Smooth muscle cell of trachea (primary cell): ENCODE measurements at places on chromosomes 1 and 21. TPM values are rescaled to one million over a fixed set of nuclear protein-coding genes. Genes with fewer than 3 reads are reported as not detected.

Gene ERI3
- total RNA-seq: 46.7 and 61.0 TPM in 2 replicates

Gene PAQR6
- 0.29 and 0.66 TPM in 2 replicates for total RNA-seq

Gene ATAD3C
- total RNA-seq: under 0.01 TPM in 1 of 2 replicates, not detected in the other

Gene FNDC10
- total RNA-seq: 1.6 and 4.1 TPM in 2 replicates

Gene SH2D2A
- not detected in 2 replicates for total RNA-seq

Gene CDC7
- 2.2 and 7.3 TPM in 2 replicates for total RNA-seq

Gene FCRL2
- not detected in 2 replicates for total RNA-seq

Gene RCSD1
- 0.17 and 0.87 TPM in 2 replicates for total RNA-seq

Gene ATXN7L2
- total RNA-seq: 1.7 and 3.3 TPM in 2 replicates

Gene UAP1
- 86.3 and 120 TPM in 2 replicates for total RNA-seq

Gene TRIM17
- total RNA-seq: 0.15 TPM in 1 of 2 replicates, not detected in the other

Gene USH2A
- total RNA-seq: under 0.01 TPM in 1 of 2 replicates, not detected in the other

Gene ZFP69B
- 2.2 and 3.8 TPM in 2 replicates for total RNA-seq

Gene LIPI
- total RNA-seq: not detected in 2 replicates

Gene LRRIQ3
- 0.83 and 1.0 TPM in 2 replicates for total RNA-seq

Gene GCSAML
- total RNA-seq: not detected in 2 replicates

Gene VANGL2
- total RNA-seq: under 0.01 TPM in 1 of 2 replicates, not detected in the other

Gene VSIG8
- total RNA-seq: 0.15 and 0.17 TPM in 2 replicates

Gene RSPH1
- 0.15 and 0.17 TPM in 2 replicates for total RNA-seq

Gene STUM
- total RNA-seq: under 0.01 TPM in 1 of 2 replicates, not detected in the other

Gene SPATA1
- 0.44 and 1.3 TPM in 2 replicates for total RNA-seq

Gene NHLH2
- not detected in 2 replicates for total RNA-seq

Gene CELA2A
- total RNA-seq: not detected in 2 replicates

Gene NUP210L
- total RNA-seq: 0.15 and 0.17 TPM in 2 replicates

Gene PRDM16
- total RNA-seq: 1.5 and 4.8 TPM in 2 replicates

Gene SSBP3
- 10.5 and 18.9 TPM in 2 replicates for total RNA-seq

Gene MX1
- 6.1 and 8.8 TPM in 2 replicates for total RNA-seq

Gene ATP1A2
- 0.58 and 5.8 TPM in 2 replicates for total RNA-seq

Gene FBXO2
- total RNA-seq: 1.3 and 4.0 TPM in 2 replicates

Gene NCMAP
- total RNA-seq: not detected in 2 replicates

Gene KRTAP10-11
- total RNA-seq: not detected in 2 replicates

Gene SH2D1B
- not detected in 2 replicates for total RNA-seq

Gene RO60
- total RNA-seq: 112 and 149 TPM in 2 replicates

Gene CA6
- not detected in 2 replicates for total RNA-seq

Gene FAAP20
- 23.1 and 57.6 TPM in 2 replicates for total RNA-seq

Gene CFHR1
- 0.50 TPM in 1 of 2 replicates, not detected in the other for total RNA-seq

Gene PTGER3
- 3.9 and 27.5 TPM in 2 replicates for total RNA-seq

Gene LMX1A
- not detected in 2 replicates for total RNA-seq

Gene COL24A1
- 0.83 and 0.87 TPM in 2 replicates for total RNA-seq

Gene ARHGAP30
- not detected in 2 replicates for total RNA-seq

Gene SLC44A5
- total RNA-seq: under 0.01 and 0.15 TPM in 2 replicates

Gene ADGRL4
- total RNA-seq: 6.9 and 23.3 TPM in 2 replicates

Gene PRELP
- total RNA-seq: 0.73 and 4.3 TPM in 2 replicates

Gene C1orf116
- total RNA-seq: not detected in 2 replicates
